ENCODE measurements at places on chromosomes 16 and 17.

- H3K27me3 ChIP-seq = no peaks in the 10 kb centered on the region
- DNase-seq = no peak
- no peaks in the 10 kb centered on the region for H3K4me1 ChIP-seq
- no peak overlapping the region for H3K4me3 ChIP-seq
- H3K27ac ChIP-seq = no peak overlapping the region
- no peaks in the 10 kb centered on the region for H3K36me3 ChIP-seq
Measured at GRCh38 chr16:62821824-62822223, 785.6 kb upstream of the CDH8 start.

- no peaks in the 10 kb centered on the region for H3K36me3 ChIP-seq
- no peaks in the 10 kb centered on the region for H3K4me1 ChIP-seq
- no peak for DNase-seq
Measured at GRCh38 chr16:49744244-49745220, 111.4 kb downstream of the ZNF423 start.

DNA sequence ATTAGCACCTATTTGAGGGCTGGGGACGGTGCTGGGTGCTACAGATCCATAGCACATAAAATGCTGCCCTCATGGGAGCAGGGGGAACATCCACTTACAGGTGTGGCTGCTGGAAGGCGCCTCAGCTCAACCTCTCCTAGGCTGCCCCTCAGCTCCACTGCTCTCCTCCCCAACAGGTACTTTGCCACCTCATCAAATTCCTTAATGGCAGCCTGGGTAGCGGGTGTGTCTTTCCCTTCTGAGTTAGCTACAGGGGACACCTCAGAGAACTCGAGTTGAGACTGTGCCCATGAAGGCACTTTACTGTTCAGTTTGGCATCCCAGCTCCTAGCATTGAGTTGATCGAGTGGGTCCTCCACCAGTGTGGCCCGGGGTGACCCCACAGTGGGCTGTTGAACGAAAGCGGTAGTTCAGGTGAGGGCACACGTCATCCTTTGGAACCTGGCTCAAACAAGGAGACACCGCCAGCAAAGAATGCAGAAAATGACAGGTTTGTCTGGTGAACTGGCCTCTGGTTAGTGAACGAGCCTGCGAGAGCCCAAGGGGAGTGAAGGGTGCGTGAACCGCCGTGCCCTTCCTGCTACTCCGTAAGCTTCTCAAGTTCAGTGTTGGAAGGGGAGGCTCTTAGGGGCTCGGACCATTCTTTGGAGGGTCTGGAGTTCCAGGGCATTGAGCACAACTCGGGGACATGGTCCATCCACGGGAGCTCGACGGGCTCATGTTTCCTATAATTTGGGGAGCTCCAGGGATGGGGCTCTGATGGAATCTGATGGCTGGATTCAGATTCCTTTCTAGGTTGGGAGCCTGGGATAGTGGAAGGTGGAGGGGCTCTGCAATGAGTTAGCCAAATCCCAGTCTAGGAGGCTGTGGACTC lies 3.5 kb upstream of the CMIP start:
- H3K4me1 ChIP-seq = 0 out of 2 replicates have a peak, but pooled peaks cover 3% of the 10 kb centered on the region
- no peak overlapping the region for H3K4me3 ChIP-seq
- peaks cover 5% of the 10 kb centered on the region for H3K27me3 ChIP-seq
- DNase-seq = no peak
- H3K27ac ChIP-seq = no peak overlapping the region
- no peaks in the 10 kb centered on the region for H3K36me3 ChIP-seq

DNA sequence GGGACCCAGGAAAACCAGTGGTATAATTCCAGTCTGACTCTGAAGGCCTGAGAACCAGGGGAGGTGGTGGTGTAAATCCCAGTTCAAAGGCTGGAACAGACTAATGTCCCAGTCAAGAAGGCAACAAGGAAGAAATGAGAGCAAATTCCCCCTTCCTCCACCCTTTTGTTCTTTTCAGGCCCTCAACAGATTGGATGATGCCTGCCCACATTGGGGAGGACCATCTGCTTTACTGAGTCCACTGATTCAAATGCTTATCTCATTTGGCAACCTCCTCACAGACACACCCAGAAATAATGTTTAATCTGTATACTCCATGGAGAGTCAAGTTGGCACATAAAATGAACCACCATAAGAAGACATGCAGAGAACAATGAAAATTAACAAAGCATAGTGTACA lies 61.9 kb upstream of the CRYM start:
- no peak for DNase-seq
- H3K27ac ChIP-seq = no peak overlapping the region
- H3K36me3 ChIP-seq = no peaks in the 10 kb centered on the region
- H3K4me3 ChIP-seq = no peak overlapping the region
- H3K27me3 ChIP-seq = no peaks in the 10 kb centered on the region

- no peak overlapping the region for H3K4me3 ChIP-seq
- peak; percentile 54 for DNase-seq
- no peaks in the 10 kb centered on the region for H3K4me1 ChIP-seq
- H3K36me3 ChIP-seq = no peaks in the 10 kb centered on the region
- H3K27me3 ChIP-seq = no peaks in the 10 kb centered on the region
Measured at GRCh38 chr16:11949527-11949926, 7.7 kb upstream of the NPIPB2 start.

- H3K27me3 ChIP-seq = no peaks in the 10 kb centered on the region
- peaks cover 56% of the 10 kb centered on the region for H3K36me3 ChIP-seq
- DNase-seq = no peak
- H3K27ac ChIP-seq = no peak overlapping the region
- no peaks in the 10 kb centered on the region for H3K4me1 ChIP-seq
Measured at GRCh38 chr17:73214008-73214407, 21.2 kb downstream of the COG1 start.

Measured in SJCRH30 (cell line).